Stimulated activated CD4-positive, alpha-beta T cell treated with anti-CD3 and anti-CD28 coated beads, Interleukin-12 subunit alpha, Interleukin-12 subunit beta, amount 100 ng/mL, for 24 hours (primary cell): ENCODE measurements at places on chromosomes 3 and 15.

GRCh38 chr3:99342383-99342782 lies 296.0 kb upstream of the COL8A1 start:
- DNase-seq = no peak

DNA sequence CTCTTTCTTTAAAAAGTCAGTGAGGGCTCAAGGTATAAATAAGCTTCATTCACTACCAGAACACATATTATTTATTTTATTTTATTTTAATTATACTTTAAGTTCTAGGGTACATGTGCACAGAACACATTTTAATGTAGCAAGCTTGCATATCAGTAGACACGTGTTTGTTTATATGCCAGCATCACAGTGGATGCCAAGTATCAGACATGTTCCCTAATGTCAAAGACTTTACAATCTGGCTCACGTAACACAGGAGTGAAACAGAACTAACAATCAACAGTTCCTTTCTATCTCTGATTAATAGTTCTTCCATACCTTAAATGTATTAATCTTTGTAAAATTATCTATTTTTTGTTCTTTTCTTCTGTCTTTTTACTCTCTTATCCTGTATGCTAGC lies 23.3 kb upstream of the ENTPD3 start:
- no peak for DNase-seq

GRCh38 chr3:150132101-150132749 lies 161.5 kb upstream of the PFN2 start:
- DNase-seq = no peak

DNA sequence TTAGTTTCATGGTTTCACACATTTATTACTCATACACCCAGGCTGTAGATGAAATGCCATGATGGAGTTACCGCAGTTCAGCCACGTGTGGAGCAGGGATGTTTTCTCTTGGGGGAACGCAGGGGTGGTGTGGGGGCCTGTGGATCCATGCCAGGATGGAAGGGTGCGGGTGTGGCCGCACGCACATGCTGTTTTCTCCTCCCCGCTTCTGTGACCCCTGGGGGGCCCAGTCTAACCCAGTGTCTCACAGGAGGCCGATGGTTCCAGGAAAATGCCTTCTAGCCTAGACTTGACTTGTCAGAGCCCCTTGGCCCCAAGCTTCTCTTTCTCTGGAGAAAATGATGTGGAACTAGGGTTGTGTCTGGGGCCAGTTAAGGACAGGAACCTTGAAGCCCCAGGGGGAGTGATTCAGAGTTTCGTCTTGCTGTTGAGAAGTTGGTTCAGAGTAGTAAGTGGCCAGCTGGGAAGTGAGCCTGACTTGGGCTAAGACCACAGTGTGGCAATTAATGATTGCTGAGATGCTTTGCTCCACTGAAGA lies 240.4 kb upstream of the BHLHE40 start:
- no peak for DNase-seq

- DNase-seq = no peak
Measured at GRCh38 chr3:26345613-26346012, 277.0 kb upstream of the LRRC3B start.

DNA sequence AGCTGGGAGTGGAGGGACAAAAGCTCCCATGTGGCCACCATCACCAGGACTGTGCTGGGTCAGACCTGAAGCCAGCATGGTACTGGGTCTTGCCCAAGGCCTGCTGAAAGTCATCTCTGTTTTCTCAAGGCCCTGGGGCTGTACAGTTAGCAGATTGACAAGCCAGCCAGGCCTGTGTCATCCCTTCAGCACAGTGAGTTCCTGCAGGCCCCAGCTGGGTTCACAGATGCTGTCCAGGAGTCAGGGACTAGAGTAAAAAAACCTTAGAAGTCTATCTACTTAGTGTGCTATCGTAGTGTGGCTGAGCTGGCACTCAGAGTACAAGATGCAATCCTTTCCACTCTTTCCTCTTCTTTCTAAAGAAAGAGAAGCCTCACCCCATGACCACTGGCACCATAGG lies 246.0 kb upstream of the NAALADL2 start:
- no peak for DNase-seq

DNA sequence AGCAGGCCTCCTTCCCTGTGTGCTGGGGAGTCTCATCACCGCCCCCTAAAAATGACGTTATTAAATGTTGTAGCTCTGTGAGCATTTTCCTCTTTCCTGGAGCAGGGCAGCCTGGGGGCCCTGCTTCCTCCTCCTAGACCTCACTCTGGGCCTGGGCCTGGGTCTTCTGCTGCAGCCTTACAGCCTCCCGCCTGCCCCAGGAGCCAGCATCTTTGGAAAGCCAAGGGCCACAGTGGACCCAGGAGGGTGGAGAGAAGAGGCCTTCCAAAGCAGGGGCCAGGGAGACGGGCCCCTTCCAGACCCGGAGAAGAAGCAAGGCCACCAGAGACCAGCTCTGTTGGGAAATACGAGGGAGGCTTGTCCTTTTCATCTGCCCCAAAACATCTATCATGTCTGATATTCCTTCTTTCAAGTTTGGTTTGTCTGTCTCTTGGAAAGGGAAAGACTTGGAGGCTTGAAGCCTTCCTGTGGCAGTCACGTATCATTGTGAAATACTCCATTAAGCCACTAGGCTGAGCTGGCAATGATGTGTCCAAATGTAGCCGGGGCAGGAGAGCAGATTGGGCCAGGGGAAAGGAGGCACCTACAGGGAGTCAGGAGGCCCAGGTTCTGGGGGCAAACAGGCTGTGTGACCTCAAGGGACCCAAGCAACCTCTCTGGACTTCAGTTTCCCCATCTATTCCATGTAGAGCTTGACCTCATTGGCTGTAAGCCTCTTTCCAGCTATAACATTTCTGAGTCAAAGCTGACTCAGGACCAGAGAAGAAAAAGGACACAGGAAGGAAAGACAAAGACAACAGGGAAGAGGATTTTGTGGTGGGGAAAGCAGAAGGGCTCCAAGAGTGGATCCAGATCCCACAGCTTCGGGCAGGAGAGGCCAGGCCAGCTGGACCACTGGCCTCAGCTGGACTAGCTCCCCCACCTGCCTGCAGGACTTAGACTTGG lies 31.1 kb downstream of the CYP11A1 start:
- no peak for DNase-seq

DNA sequence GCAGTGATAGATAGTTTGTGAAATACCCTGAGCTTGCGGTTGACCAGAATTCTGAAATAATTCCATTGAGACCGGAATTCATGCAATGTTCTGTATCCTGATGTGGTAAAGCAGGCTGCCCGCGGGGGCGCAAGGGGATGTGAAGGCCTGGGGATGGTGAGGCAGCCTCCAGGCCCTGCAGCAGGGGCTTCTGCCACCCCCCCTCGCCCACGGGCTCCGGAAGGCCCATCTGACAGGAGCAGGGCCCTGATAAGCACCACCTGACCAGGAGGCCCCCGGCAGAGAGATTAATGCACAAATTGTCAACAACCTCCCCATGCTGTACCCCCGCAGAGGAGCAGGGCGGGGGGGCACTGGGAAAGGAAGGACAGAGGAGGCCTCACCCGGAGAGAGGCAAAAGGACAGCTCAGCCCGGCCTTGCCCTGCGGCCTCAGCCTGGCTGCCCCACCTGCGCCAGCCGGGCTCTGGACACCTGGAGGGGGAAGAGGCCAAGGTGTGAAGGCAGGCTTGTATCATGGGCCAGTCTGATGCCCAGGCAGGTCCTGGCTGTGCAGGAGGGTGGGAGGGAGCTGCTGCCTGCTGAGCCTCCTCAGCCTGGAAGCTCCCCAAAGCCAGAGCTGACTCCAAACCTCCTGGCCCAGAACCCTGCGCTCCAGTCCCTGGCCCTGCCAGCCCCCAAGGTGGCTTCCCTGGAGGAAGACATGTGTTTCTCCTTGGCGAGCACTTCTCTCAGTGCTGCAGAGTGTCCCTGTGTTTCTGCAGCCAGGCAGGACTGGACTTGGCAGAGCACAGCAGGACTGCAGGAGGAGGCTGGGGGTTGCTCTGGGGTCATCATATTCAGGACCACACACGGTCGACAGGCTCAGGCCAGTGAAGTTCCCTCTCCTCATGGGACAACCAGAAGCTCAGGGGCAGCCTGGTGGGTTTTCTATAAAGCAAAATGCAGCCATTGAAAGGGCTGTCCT lies 46.5 kb downstream of the RPN1 start:
- DNase-seq = no peak

GRCh38 chr3:127588806-127589577 lies 1.5 kb downstream of the TPRA1 start:
- peak; percentile 32 for DNase-seq

- DNase-seq = no peak
Measured at GRCh38 chr3:159919873-159920272, 68.8 kb upstream of the IL12A start.

DNA sequence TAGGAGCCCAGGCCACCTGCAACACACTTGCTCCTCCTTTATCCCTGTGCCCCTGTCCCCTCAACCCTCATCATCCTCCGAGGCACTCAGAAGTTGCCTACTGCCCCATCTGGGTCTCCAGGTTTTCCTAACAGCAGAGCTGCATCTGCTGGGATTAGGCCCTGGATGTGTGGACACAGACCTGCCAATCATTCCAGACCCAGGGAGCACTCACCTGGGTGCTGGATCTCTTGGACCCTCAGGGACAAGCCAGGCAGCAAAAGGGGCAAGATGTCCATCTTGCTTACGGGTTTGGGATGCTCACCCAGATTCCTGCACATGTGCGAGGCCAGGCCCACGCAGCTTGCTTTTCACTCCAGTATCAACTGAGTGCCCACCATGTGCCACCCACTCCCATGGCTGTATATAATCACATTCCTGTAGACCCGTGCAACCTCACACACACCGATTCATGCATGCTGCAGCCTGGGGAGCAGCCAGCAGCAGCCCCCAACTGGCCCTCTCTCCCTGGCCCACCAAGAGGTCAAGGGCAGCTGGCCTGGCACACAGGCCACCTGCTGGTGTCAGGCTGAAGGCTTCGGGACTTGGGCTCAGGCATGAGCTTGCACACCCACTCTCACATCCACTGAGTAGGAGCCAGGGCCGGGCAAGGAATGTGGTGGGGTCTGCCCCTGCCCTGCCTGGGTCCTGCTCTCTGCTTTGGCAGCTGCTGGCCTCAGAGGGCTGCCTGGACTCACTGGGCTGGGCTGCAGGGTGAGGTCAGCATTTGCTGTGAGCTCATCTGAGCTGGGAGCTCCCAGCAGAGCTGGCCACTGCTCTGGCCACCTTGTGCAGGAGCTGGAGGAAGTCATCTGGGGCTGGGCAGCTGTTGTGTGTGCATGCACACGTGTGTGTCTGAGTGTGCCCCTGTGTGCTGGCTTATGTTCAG lies 14.9 kb downstream of the PRKCD start:
- DNase-seq = no peak

GRCh38 chr3:45387636-45388348 lies 584 bp upstream of the LARS2 start:
- DNase-seq = no peak

GRCh38 chr3:184040010-184040409 lies 8.5 kb downstream of the HTR3D start:
- DNase-seq = no peak

DNA sequence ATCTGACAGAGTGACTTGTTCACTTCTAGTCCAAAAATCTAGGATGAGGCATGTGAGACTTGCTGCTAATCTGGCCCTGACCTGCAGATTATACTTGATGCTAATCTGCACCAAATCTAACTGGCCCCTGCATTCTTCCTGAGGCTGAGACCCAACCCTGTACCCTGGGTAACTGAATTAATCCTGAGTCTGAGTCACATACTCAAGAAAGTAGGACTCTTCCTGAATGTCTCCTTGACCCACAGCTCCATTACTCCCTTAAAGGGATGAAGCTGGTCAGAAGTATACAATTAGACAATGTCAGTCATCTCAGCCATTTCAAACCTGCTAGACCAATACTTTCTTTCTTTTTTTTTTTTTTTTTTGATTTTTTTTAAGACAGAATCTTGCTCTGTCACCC lies 25.5 kb downstream of the PTPN9 start:
- no peak for DNase-seq

DNA sequence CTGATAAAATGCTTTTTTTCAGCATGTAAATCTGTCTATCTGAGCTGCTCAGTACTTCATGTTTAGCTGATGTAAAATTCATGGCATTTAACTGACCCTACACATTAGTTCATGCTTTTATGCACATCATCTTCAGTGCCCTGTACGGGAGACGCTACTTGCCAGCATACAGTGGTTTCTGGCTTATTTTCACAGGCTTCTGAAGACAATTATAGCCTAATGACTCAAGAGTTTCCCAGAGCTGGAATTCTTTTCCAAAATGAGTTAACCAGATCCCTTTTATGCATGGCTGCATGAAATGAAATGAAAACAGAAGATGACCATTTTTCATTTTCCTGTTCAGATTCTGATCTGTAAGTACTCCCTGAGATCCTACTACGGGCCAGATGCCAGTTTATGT lies 1061.5 kb downstream of the ROBO2 start:
- no peak for DNase-seq

DNA sequence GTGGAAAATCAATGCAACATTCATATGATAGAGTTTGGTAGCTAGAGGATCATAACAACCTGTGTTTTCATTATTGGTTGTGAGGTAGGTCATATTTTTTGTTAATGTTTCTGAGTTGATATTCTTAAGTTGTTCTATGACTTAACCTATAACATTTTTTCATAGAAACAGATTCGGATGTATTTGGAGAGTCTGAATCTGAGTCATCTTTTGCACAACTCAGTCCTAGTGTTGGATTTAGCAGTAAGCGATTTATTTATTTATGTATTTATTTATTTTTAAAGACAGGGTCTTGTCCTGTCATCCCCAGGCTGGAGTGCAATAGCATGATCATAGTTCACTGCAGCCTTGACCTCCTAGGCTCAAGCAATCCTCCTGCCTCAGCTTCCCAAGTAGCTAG lies 292.8 kb upstream of the ZNF717 start:
- DNase-seq = no peak

DNA sequence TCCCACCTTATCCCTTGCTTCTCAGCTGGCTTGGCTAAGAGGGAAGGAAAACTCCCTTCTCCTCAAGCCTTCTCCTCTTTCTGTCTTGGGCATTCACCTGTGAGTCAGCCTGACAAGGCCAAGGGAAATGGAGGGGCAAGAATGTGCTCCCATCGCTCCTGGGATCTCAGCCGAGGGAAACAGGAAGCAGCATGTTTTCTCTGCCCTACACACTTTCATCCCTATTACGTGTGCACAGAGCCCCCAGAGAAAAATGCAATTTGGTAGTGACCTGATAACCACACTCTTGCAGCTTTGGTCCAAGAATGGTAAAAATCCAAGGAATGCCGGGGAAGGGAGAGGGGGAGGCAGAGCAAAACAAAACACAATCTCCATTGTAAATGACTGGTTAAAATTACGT lies 32.9 kb upstream of the MTMR10 start:
- DNase-seq = no peak

- DNase-seq = no peak
Measured at GRCh38 chr3:10508235-10508618, 2.8 kb upstream of the ATP2B2 start.

GRCh38 chr3:16888356-16888755 lies 3.6 kb downstream of the PLCL2 start:
- DNase-seq = no peak

- no peak for DNase-seq
Measured at GRCh38 chr3:60742606-60743145, 508.6 kb downstream of the FHIT start.
